ENCODE measurements at places on chromosomes 1 and 21. TPM values are rescaled to one million over a fixed set of nuclear protein-coding genes. Genes with fewer than 3 reads are reported as not detected.

DNA sequence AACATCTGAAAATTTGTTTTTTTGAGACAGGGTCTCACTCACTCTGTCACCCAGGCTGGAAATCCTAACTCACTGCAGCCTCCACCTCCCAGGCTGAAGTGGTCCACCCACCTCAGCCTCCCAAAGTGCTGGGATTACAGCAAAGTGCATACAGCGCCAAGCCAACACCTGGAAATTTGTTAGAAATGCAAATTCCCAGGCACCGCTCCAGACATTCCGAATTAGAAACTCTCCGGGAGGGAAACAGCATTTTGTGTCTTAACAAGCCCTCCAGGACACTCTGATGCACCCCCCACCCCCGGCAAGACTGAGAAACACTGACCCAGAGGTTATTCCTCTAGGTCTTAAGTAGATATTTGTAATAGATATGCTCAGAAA, 49.1 kb downstream of the ARID4B start:
- peaks cover 7% of the 10 kb centered on the region for H3K4me1 ChIP-seq
- no peak for DNase-seq
- no peaks in the 10 kb centered on the region for H3K27me3 ChIP-seq
- no peak overlapping the region for H3K4me3 ChIP-seq
- no peak overlapping the region for H3K27ac ChIP-seq

DNA sequence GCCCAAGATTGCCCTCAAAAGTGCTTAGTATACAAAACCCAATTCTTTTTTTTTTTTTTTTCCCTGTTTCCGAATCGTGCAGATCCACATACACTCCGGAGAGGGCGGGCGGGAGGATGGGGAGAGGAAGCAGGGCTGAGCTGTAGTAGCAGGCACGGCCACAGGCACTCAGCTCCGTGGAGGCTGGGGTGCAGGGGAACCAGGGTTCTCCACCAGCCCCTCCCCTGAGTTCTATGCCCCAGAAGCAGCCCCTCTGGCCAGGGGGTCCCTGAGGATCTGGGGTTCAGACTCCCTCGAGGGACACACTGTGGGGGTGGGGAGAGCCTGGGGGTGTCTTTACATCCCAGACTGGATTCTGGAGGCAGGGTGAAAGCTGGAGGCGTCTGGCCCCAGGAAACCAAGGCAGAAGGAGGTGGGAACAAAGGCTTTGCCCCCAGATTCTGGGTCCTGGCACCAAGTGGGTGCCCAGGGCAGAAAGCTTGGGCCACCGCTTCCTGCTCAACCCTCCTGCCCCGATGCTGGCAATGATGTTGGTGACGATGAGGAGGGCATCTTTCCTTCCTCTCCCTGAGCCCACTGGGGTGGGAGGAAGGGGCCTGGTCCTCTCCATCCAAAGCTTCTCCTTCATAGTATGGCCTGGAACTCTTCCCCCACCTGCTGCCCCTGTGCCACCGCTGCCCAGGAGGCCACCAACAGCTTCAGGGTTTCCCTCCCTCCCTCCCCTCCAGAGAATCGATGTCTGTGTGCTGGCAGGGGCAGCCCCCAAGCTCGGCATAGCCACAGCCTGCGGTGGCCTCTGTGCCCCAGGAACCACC, 106.4 kb upstream of the TARDBP start:
- H3K4me3 ChIP-seq, result no peak overlapping the region
- no peaks in the 10 kb centered on the region for H3K36me3 ChIP-seq
- peaks cover 4% of the 10 kb centered on the region for H3K4me1 ChIP-seq
- no peak overlapping the region for H3K27ac ChIP-seq
- peaks cover 8% of the 10 kb centered on the region for H3K27me3 ChIP-seq

- no peaks in the 10 kb centered on the region for H3K27me3 ChIP-seq
- no peaks in the 10 kb centered on the region for H3K4me1 ChIP-seq
- H3K36me3 ChIP-seq, result no peaks in the 10 kb centered on the region
- DNase-seq, result no peak
Observed at GRCh38 chr1:59945790-59946189, 19.2 kb upstream of the CYP2J2 start.

PRKAA2 gene
- 0.88 TPM for total RNA-seq

- no peak overlapping the region for H3K27ac ChIP-seq
- peak; percentile 92 for DNase-seq
- H3K4me1 ChIP-seq, result peaks cover 2% of the 10 kb centered on the region
- no peak overlapping the region for H3K4me3 ChIP-seq
Observed at GRCh38 chr1:178530037-178530402, 17.1 kb downstream of the TEX35 start.

SPRR2A gene
- not detected for total RNA-seq

GPR3 gene
- under 0.01 TPM for total RNA-seq

SPRR2E gene
- not detected for total RNA-seq

DNA sequence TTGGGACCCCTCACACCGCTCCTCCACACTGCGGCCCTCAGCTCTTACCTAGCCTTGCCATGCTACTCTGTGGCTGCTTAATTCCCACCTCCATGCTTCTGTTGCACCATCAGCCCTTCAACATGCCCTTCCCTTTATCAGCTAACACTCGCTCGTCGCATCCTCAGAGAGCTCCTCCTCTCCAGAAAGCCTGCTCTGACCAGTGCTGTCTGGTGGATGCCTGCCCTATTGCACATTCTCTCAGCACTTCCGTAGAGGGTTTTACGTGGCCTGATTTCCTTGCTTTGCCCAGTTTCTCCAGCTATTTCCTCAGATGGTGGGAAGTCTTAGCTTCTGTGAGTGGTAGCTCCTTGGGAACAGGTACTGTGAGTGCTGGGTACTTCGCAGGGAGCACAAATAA, 10.3 kb upstream of the LAD1 start:
- no peak overlapping the region for H3K27ac ChIP-seq
- peaks cover 35% of the 10 kb centered on the region for H3K27me3 ChIP-seq
- peak; percentile 84 for DNase-seq
- no peaks in the 10 kb centered on the region for H3K36me3 ChIP-seq
- H3K4me1 ChIP-seq, result no peaks in the 10 kb centered on the region
- no peak overlapping the region for H3K4me3 ChIP-seq

DNA sequence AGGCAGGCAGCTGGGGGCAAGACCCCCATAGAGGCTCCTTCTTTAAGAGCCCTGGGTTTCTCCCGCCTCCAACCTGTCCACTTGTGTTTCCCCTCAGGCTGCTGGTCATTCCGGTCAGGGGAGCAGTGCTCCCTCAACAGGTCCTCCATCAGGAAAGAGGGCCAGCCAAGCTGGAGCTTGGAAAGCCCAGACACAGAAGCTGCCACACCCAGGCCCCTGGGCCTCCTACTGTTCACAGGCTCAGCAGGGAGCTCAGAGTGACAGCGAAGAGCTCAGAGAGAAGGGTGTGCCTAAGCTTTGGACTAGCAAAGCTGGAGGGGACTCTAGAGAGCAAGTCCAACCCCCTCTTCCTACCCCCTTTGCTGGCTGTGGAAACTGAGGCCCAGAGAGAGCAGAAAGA, 10.3 kb upstream of the CDCP2 start:
- DNase-seq, result peak; percentile 19
- no peaks in the 10 kb centered on the region for H3K36me3 ChIP-seq
- H3K27me3 ChIP-seq, result no peaks in the 10 kb centered on the region
- no peaks in the 10 kb centered on the region for H3K4me1 ChIP-seq
- no peak overlapping the region for H3K4me3 ChIP-seq

GRCh38 chr1:7405844-7406500, 365.1 kb upstream of the VAMP3 start:
- H3K27me3 ChIP-seq, result no peaks in the 10 kb centered on the region
- H3K4me1 ChIP-seq, result peaks cover 5% of the 10 kb centered on the region
- no peak for DNase-seq
- H3K4me3 ChIP-seq, result no peak overlapping the region
- no peak overlapping the region for H3K27ac ChIP-seq

- H3K4me3 ChIP-seq, result no peak overlapping the region
- no peak for DNase-seq
- no peak overlapping the region for H3K27ac ChIP-seq
- H3K36me3 ChIP-seq, result no peaks in the 10 kb centered on the region
- no peaks in the 10 kb centered on the region for H3K4me1 ChIP-seq
Observed at GRCh38 chr21:20519076-20519475, 479.1 kb upstream of the NCAM2 start.

- H3K27me3 ChIP-seq, result no peaks in the 10 kb centered on the region
- peaks cover 37% of the 10 kb centered on the region for H3K36me3 ChIP-seq
- no peak overlapping the region for H3K27ac ChIP-seq
- DNase-seq, result no peak
Observed at GRCh38 chr1:112458756-112459155, 50.0 kb upstream of the WNT2B start.

DNA sequence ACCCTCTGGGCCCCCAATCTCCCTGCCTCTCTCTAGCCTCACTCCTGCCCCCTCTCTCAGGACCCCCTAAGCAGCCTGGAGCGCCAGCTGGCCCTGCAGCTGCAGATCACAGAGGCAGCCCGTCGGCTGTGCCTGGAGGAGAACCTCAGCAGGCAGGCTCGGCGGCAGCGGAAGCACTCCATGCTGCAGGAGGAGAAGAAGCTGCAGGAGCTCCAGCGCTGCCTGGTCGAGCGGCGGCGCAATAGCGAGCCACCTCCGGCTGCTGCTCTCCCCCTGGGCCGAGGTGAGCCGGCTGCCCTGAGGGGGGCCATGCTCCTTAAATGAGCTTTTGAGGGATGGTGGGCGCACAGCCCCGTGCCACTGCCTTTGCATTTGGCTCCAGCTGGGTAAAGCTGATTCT, 6.2 kb downstream of the INAVA start:
- peaks cover 2% of the 10 kb centered on the region for H3K27me3 ChIP-seq
- no peak for DNase-seq
- H3K36me3 ChIP-seq, result no peaks in the 10 kb centered on the region
- no peak overlapping the region for H3K27ac ChIP-seq

GJA9 gene
- not detected for total RNA-seq

DNA sequence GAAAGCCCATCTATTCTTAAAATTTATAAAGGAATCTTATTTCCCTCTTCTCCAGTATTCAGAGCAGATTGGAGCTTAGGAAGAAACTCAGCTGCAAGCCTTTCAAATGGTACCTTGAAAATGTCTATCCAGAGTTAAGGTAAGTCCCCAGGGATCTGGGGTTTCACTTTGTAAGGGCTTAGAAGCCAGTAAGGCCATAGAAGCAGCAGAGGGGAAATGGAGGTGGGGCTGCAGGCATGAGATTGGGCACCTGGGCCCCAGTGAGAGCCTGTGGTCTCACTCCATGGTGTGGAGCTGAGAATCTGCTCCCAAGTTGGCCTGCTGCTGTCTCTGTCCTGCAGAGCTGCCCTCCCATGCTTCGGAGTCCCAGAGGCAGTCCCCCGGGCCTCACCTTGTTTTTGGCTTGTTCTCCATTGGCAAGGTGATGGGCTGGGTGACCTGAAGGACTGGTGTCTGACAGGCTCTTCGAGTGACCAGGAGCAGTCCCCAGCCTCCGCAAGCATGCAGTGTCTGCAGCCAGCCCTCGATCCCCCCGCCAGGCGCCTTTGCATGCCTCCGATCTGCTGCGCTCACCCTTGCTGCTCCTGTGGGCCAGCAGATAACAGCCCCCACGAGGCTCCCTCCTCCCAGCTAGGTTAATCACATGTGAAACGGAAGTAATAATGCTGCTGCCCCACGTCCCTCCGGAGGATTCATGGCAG, 163.1 kb downstream of the PGBD5 start:
- no peak overlapping the region for H3K4me3 ChIP-seq
- no peak overlapping the region for H3K27ac ChIP-seq
- peaks cover 54% of the 10 kb centered on the region for H3K36me3 ChIP-seq
- DNase-seq, result no peak
- no peaks in the 10 kb centered on the region for H3K4me1 ChIP-seq

- DNase-seq, result peak; percentile 92
- no peaks in the 10 kb centered on the region for H3K27me3 ChIP-seq
- peak within 1 kb of the TSS; percentile 81 for H3K4me3 ChIP-seq
- peak within 1 kb of the TSS; percentile 43 for H3K27ac ChIP-seq
Observed at GRCh38 chr1:220748089-220748934, at the start of gene MTARC2. TSS of gene MTARC2 (plus strand) at chr1:220748322. CDS start at chr1:220748532, 210 bp downstream.

GRCh38 chr1:188220051-188220450, 1391.3 kb downstream of the PLA2G4A start:
- DNase-seq, result no peak
- H3K4me1 ChIP-seq, result no peaks in the 10 kb centered on the region
- H3K27me3 ChIP-seq, result no peaks in the 10 kb centered on the region
- no peaks in the 10 kb centered on the region for H3K36me3 ChIP-seq
- H3K4me3 ChIP-seq, result no peak overlapping the region

DNA sequence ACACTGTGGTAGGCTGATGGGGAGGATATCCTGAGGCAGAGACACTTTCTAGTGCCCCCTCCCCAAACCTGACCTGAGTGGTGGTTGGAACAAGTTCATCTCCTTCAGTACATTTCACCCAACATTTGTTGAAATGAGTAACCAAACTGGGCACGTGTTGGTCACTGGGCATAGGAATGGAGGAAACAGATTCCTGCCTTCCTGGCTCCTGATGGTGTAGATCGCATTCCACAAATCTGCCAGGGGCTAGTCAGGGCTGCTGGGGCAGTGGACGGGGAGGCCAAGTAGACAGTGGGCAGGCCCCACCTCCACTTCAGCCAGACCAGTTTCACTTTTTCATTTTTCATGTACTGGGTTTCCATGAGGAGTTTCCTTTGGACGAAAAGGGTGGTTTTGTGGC, 16.5 kb upstream of the ALX3 start:
- no peaks in the 10 kb centered on the region for H3K36me3 ChIP-seq
- DNase-seq, result no peak
- H3K27ac ChIP-seq, result no peak overlapping the region
- H3K4me1 ChIP-seq, result peaks cover 8% of the 10 kb centered on the region
- H3K27me3 ChIP-seq, result peaks cover 54% of the 10 kb centered on the region
- H3K4me3 ChIP-seq, result no peak overlapping the region

FAM177B gene
- total RNA-seq, result not detected

DNA sequence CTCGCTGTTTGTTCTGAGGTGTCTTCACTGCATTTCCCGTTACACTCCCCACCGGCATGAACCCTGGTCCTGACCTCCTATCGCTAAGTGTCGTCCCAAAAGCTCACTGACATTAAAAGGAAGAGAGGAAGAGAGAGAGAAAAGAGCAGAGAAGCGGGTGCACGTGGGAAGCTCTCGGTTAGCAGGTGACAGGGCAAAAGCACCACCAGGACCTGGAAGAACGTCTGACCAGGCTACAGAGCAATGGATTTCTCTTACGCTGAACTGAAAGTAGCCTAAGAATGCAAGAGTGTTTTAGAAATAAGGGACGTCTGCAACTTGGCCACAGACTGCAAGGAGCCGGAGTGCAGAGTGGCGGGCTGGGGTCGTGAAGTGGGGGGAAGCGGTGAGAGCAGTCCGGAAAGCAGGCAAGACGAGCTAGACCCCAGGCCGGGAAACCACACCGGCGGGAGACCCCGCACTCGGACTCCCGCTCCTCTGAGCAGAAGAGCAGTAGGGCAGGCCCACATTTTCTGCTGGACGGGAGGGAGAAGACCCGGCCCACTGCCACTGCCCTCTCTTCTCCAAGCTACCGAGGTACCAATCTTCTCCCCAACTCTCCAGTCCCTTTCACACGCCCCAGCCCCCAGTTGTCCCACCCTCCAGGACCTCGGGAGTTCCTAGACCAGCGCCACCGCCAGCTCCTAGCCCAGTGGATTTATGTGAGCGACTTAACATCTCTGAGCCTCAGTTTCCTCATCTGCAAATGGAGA, 8.3 kb upstream of the MPZL1 start:
- peaks cover 9% of the 10 kb centered on the region for H3K4me1 ChIP-seq
- H3K27me3 ChIP-seq, result peaks cover 3% of the 10 kb centered on the region
- no peaks in the 10 kb centered on the region for H3K36me3 ChIP-seq
- peak overlapping the region; percentile 86 for H3K4me3 ChIP-seq
- DNase-seq, result no peak
- peak overlapping the region; percentile 78 for H3K27ac ChIP-seq
